ENCODE measurements at places on chromosomes 11 and 22.

- DNase-seq, result no peak
Observed at GRCh38 chr11:1123970-1124369, 33.8 kb upstream of the MUC5AC start.

- DNase-seq, result no peak
Observed at GRCh38 chr11:102882389-102883024, 7.7 kb upstream of the MMP12 start.

DNA sequence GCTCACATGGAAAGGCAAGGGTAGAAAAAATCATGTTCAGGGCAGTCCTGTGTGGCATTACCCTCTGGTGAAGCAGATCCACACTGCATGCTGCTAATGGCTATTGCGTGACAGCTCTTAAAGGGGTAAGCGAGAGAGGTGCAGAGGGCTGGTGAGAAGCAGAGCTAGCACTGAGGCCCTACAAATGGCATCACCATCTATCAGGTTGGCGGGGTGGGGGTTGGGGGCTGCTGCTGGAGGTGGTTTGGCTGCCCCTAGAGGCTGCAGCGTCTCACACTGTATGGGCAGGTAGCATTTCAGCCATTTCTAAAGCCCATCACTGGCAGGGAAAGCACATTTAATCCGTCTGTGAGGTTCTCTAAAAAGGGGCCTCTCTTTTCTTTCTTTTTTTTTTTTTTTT, 16.9 kb upstream of the TMA7B start:
- no peak for DNase-seq

GRCh38 chr22:19042285-19043120, 79.7 kb downstream of the DGCR2 start:
- DNase-seq, result no peak

GRCh38 chr22:44217346-44217745, 36.6 kb downstream of the PARVG start:
- no peak for DNase-seq

DNA sequence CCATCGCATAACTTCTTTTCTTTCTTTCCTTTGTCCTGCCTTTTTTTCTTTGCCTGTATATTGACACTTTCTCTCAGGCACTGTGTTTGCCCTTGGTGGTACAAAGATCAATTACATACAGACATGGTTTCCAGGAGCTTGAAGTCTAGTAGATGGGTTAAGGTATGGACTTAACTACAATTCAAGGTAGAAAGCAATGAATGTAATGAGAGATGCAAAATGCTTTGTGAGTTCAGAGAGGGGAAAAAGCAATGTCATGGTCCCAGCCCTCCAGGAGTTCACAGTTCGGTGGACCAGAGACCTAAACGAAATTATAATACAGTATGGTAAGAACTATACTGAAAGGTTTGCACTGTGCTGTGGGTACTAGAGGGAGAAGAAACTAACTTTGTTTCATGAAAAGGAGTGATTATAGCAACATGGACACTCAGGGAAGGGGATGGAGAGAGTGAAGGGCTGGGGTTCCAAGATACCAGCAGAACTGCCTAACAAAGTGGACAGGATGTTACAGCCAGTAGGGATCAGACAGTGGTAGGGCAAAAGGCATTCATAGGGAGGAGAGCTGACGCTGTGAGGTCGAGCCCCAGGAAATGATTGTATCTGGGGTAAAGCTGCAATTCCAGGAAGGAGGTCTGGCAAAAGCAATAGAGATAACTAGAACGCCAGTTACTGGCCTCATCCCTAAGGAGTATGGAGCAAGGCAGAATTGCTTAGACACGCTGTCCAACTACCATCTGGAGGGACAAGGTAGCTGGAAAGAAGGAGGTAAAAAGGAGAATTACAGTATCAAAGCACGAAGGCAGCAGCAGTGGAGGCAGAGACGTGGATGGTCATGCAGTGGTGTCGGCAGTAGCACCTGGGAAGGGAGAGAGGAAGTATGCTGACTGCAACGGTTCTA, 158.3 kb upstream of the MTMR2 start:
- DNase-seq, result no peak

- no peak for DNase-seq
Observed at GRCh38 chr11:11844272-11844671, 2.5 kb downstream of the USP47 start.

- DNase-seq, result no peak
Observed at GRCh38 chr11:121257976-121258375, 34.6 kb upstream of the SC5D start.

GRCh38 chr11:24708616-24709015, 211.8 kb downstream of the LUZP2 start:
- DNase-seq, result no peak

DNA sequence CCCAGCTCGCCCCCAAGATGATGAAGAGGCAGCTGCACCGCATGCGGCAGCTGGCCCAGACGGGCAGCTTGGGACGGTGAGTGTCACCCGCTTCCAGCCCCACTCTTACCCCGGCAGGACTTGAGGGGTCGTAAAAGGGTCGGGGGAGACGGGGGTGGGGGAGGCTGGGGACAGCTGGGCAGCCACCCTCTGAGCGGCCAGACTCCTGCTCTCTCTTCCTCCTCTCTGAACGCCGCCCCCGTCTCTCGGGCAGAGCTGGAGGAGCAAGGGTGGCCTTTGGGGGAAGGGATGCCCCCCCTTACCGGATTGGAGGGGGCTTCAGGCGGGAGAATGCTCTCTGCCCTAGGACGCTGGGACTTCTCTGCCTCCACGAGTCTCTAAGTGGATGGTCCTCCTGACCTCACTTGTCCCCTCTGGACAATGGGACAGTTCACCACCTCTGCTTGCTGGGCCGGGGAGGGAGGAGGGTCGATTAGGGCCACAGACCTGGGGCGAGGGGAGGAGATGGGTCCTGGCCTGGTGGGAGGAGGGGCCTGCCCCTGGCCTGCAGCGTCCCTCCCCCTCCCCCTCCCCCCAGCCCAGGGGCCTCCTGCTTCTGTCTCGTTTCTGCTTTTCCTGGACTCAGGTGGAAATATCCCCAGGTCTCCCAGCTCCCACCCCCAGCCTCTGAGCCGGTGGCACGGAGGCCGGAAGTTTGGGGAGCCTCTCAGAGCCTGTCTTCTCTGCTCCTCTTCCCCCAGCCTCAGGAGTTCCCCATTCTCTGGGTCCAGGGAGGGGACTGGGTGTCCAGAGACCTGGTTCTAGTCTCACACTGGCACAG, 512 bp downstream of the SH3BP1 start:
- DNase-seq, result no peak

DNA sequence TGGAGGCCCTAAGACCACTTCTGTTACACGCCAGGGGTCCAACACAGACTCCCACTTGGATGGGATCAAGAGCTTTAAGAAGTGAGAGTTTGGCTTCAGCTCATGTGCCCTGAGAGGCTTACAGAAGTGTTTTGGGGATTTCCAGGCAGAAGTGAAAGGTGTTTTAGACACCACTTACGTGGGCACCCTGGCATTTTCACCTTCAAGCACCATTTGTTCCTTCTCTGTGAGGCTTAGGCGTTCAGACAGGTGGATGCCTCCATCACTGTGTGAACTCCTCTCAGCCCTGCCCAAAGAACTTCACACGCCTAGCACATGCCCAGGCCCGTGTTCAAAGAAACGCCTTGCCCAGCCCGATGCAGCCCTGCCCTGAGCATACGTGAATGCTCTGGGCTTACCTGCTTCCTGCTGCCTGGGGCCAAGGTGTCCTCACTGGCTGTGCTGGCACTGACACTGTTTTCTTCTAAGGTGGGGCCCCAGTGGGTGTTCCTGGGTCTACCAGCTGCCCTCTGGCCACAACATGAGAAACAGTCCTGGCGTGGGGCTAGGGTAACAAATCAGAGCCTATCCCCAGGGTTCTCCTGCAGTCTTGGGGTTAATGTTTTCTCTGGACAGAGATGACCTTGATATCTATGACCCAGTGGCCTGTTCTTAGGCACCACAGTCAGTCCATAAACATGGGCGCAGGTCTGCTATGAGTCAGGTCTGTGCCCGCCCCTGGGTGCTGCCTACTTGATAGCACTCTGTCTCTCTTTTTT, 34.0 kb downstream of the AMPD3 start:
- no peak for DNase-seq

GRCh38 chr11:769887-770641, 7.2 kb downstream of the GATD1 start:
- DNase-seq, result no peak

DNA sequence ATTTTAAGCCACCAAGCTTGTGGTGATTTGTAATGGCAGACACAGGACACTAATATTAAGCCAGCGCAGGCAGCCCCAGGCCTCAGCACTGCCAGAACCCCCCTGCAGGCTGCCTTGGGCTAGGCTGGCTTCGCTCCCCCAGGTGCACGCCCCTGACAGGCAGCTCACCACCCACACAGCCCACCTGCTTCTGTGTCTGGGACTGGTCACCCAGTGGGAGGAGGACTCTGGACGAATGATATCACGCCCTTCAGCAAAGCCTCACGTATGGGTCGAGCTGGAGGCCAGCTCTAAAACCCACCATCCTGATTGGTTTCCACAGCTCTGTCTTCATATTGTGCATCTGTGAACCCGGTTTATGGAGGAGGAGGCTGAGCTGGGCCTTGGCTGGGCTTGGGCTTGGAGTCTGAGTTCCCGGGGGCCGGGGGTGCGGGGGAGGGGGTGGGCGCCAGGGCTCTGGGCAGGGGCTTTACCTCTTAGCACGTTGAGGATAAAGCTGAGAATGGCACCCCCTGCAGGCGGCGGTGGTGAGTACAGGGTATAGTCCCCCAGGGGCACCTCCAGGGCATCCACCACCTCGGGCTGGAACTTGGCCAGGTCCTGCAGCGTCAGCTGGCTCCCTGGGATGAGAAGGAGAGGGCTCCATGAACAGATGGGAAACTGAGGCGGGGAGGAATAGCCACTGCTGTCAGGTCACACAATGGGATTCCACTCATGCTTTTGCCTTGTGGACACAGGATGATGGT, 13.8 kb downstream of the GGT5 start:
- DNase-seq, result peak; percentile 52

DNA sequence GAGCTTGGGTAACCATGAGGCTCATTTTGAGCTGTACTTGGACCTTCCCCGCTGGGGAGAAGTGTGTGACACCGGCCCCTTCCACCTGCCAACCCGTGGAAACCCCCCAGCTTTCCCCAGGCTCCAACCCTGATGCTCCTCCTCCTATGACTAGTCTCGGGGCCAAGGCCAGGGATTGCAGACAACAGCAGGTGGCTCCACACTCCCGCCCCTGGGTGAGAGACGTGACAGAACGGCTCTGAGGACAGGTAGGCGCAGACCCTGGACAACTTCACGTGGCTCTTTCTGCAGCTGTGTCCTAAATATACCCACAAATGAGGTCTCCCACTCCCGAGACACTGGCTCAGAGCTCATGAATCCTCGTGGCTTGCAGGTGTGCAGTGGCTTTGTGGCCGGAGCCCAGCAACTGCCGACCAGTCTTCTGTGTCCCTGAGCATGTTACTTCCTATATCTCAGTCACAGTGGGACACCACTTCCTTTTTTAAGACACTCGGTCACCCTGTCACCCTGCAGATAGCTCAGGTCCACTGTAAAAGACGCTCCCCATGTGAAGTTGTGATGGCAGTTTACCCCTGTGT, 55.2 kb downstream of the NECTIN1 start:
- DNase-seq, result peak; percentile 7

DNA sequence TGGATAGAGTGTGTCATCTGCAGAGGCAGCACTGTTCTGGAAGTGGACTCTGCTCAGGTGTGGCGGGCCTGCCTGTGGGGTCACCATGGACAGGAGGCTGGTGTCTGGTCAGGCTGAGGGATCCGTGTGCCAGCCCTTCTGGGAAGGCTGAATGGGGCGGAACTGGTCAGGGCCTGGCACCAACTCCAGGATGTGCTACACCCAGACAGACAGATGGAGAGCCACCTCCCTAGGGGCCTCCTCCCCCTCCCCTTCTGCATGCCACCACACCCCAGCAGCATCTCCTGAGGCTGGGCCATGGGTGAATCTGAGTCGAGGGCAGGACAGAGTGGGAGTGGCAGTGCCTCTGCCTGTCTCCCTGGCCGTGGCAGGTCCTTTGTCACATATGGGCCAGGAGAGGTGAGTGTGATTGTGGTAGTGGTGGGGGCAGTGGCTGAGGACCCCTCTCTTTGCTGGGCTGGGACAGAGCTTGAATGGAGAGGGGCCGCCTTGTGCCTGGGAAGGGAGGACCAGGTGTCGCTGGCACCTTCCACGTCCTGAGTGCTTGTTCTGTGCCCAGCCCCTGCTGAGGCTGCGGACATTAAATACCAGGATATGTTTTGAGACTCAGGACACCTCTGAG, 29.1 kb downstream of the ST3GAL4 start:
- no peak for DNase-seq

DNA sequence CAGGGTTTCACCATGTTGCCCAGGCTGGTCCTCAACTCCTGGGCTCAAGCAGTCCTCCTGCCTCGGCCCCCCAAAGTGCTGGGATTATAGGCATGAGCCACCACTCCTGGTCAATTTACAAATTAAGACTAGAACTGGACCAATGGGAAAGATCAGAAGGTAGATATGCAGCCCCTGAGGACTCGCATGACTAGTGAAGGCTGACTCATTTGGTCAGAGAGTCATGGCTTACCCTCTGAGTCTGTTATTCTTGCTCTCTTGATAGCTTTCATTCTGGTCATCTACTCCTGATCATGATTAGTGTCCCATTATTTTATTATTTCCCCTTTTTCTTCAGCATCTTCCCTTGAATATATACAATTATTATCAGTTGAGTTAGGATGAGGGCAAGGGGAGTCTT, 2.7 kb upstream of the LDHAL6A start:
- DNase-seq, result no peak

GRCh38 chr11:34915136-34916014, 804 bp downstream of the APIP start:
- DNase-seq, result no peak

DNA sequence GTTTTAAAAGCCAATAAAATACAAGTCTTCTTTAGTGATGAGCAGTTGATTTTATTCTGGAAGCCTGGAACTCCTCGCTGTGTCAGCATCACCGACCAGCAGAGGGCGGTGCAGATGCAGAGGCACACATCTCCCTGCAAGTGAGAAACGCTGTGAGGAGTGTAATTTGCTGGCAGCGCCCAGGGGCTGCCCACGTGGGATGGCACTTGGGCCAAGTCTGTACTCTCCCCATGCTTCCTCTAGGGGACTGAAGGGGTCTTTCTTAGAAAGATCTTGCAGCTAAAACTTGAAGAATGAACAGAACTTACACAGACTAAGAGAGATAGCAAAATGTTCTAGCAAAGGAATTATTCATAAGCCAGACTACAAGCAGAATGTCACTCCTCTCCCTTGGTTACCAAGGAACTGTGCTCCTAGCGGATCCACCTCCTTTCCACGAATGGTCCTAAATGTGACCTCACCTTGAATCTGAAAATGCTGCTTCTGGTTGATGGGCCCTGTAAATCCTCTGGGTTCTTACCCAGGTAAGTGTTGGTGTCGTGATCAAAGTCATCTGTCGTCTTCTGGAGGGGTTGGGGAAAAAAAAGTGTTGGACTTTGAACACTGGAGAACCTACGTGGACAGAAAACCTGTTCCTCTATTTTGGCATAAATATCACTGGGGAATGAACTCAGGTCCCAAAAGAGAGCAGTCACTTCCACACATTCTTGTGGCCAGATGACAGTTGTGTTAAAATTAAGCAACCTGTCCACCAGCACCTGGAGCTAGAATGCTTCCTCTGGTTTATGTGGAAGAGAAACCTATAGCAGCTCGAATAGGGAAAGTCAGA, 31.8 kb downstream of the CNTF start:
- peak; percentile 70 for DNase-seq

- no peak for DNase-seq
Observed at GRCh38 chr11:69429716-69430491, 51.6 kb upstream of the LINC01488 start.

Measured in stimulated activated CD4-positive, alpha-beta T cell treated with anti-CD3 and anti-CD28 coated beads, Interleukin-1b, Interleukin-23, amount 100 ng/mL, for 1 hour (primary cell).